ENCODE measurements at places on chromosomes 6 and 20.

GRCh38 chr6:53567701-53568100, 22.8 kb upstream of the GCLC start:
- DNase-seq, result no peak

GRCh38 chr6:10543488-10543887, 22.3 kb downstream of the GCNT2 start:
- no peak for DNase-seq

DNA sequence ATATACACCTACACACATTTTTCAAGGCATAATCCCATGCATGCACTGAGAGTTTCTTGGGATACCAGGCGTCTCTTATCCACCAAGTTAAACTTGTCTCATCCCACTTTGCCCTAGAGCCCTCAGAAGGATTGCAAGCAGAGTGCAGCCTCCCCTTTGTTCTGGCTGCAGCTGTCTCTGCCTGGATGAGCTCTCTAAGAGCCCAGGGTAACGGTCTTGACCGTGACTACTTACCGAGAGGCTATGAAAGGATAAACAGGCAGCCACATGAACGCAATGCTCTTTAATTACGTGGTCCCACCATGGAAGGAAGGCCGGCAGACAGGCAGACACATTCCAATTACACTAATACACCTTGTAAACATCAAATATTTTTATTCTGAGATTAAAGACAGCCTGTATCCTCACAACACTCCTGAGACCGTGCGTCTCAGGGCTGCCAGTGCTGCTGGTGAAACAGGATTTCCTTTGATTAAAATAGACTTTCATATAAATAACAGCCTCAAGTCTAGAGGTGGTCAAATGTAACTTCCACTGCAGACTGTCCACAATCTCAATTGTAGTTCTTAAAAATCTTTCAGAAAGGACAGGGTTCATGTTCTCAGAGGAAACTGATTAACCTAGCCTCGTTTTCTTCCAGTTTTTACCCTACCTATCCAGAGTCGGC, 210.0 kb upstream of the PRDM1 start:
- no peak for DNase-seq

DNA sequence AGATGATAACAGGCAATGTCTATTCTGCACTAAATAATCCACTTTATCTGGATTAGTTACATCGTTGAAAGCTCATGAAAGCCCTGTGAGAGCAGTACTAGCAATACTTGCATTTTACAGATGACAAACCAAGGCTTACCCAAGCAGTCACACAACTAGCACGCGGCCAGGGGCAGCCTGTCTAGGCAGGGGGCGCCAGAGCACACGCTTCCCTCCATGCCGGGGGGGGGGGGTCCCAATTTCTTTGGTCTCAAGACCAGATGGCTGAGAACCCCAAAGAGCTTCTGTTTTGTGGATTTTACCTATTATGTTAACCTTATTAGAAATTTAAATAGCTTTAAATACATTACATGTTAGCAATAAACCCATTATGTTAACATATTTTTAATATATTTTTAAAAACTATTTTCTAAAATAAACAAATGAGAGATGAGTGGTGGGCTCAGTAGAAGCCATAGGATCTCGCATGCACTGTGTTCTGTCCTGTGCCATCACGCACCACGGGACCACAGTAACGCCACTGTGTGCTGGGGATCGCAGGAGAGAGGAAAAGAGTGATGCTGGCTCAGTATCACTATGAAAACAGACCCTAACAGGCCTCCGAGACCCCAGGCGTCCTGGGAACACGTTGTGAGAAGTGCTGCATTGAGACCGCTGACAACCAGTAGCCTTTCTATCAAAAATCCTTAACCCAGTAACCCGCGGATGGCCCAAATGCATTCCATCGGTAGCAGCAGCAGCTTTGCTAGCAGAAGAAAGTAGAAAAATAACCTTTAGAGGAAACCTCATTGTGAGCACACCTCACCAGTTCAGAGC, 5.3 kb upstream of the PRR18 start:
- DNase-seq, result no peak

DNA sequence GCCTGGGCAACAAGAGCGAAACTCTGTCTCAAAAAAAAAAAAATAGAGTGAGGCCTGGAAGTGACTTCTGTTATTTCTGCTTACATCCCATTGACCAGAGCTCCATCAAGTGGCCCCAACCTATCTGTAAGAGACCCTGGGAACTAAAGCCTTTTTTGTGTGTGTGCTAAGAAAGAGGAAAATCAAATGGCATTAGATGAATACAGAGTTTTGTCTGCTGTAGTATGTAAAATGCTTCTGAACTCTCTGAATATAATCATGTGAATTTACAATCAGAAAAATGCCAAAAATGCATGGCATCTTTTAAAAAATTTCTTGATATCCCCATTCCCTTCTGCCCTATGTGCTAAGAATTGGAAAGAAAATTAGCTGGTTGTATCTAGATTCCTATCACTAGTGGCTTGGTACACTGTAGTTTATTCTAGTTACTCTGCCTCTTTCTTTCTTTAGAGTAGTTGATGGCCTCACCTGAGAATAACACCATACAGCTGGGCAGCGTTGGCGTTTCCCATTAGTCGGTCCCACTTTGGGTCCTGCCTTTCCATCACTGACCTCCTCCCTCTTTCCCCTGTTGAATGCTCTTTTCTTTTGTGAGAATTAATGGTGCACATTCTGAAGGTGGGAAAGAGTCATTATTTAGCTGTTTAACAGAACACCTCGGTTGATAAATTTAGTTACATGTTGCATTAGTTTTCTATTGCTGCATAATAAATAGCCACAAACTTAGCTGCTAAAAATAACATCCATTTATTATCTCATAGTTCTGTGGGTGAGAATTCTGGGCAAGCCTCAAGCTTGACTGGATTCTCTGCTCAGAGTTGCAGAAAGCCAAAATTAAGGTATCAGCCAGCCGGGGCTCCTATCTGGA, 38.2 kb downstream of the SAMD5 start:
- DNase-seq, result no peak

GRCh38 chr6:158910484-158911440, 89.2 kb downstream of the RSPH3 start:
- no peak for DNase-seq

DNA sequence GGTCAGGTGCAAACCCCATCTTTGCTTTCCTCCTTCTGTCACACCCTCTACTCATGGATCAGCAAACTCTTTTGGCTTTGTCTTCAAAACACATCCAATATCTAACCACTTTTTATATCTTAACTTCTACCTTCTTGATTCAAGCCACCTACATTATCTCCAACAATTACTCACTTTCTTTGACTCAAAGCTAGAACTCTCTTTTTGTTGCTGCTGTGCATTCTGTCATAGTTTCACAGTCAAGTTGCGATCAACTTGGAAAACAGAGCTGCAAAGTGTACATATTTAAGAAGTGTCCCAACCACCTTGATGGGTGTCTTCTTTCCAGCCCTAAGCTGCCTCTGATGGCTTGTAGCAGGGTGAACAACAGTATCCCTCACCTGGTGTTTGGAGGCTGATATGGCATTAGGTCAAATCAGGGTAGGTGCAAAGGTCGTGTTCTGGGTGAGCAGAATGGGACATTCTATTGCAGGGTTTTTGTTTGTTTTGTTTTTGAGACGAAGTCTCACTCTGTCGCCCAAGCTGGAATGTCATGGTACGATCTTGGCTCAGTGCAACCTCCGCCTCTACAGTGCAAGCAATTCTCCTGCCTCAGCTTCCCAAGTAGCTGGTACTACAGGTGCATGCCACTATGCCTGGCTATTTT, 43.4 kb upstream of the RALGAPA2 start:
- no peak for DNase-seq

DNA sequence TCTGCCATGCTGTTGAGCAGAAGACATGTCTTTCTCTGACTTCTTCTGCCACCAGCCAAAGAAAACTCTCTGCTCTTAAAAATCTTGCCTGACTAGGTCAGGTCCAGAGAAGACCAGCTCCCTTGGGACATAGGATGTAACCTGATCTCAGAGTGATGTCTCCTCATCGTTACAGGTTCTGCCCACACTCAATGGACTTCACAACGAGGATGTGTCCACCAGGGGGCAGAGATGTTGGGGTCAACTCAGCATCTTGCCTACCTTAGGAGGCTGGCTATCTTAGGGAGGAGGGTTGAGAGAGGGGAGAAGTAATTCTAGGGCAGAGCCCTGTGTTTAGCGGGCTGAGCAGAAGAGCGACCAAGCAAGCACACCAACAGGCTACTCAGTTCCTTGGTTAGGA, 207.6 kb upstream of the CDH4 start:
- no peak for DNase-seq

DNA sequence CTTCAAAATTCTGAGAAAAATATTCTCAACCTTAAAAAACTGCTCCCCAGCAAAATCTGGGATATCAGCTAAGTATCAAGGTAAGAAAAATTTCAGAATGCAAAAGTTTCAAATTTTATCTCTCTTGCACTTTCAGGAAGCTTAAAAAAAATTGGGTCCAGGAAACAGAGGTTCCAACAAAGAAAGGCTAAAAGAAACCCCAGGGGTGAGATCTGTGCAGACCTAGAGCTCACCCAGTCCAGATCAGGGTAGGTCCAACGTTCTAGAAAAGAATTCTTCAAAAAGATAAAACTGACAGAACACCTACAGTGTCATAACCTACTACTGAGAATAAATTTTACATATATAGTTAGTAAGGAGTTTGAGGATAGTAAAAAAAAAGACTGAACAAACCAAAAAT, 23.5 kb downstream of the ILRUN start:
- no peak for DNase-seq

DNA sequence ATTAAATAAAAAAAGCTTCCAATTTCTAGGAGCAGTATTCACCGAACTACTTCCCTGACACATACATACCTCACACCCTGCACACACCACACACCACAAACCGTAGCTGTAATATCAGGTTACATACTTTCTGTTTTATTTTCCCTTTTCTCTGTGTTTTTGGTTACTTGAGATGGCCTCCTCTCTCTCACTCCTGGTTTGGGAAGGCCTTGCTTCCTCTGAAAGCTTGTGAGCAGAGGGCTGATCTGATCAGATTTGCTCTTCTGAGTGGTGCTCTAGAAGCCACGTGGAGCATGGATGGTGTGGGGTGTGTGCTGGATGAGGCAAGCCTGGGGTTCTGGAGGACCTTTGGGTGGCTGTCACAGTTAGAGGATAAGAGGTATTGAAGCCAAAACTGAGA, 20.9 kb downstream of the UTRN start:
- DNase-seq, result no peak

GRCh38 chr6:66605971-66606370, 898.9 kb upstream of the EYS start:
- no peak for DNase-seq

DNA sequence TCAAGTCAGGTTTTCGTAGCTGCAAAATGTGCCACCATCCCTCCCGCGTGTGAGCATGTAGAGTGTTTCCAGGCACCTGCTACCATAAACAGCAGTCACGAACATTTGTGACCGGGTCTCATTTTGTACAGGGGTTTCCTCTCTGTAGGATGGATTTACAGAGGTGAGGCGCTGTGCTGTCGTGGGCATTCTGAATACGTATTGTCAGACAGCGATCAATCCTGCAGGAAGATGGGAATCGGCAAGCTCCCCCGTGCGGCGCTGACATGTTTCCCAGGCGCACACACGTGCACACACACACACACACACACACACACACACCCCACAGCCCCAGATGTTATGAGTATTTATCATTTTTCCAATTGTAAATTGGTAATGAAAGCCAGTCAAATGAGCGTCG, 15.8 kb downstream of the ANKRD60 start:
- no peak for DNase-seq

GRCh38 chr6:34491091-34491430, 25.2 kb downstream of the PACSIN1 start:
- DNase-seq, result no peak

DNA sequence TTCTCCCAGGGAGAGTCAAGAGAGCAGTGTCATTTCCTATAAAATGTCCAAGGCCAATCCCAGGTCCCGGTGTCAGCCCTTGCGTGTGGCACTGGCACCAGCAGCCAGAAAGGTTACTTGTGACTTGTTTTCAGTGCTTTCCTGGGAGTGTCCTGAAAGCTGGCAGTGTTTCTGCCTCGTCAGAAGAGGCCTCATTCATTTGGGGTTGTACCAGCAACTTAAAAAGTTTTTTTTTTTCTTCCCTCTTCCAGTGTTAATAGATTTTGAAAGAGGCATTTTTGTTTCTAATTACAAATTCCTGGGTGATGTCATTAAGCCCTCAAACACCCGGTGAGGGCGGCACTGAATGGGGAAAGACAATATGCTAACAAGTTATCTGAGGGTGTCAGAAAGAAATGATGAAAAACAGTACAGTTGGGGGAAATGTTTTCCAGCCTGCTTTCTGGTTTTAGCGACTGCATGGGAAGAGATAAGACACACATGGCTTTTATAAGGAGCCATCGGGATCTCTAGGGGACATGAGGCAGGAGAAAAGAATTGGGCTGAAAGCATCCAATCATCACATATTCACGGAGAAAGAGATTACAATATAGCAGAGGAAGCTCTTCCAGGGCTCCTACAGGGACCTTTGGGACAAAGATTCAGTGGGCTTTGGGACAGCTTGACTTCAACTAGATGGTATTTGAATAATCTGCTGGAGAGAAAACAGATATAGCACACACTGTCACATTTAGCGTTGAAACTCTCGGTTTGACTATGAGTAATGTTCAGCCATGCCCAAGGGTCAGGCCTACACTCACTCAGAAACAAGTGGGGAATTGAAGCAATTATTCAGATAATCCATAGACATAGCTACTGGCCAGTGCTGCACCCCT, 153.0 kb downstream of the BCAS1 start:
- no peak for DNase-seq

DNA sequence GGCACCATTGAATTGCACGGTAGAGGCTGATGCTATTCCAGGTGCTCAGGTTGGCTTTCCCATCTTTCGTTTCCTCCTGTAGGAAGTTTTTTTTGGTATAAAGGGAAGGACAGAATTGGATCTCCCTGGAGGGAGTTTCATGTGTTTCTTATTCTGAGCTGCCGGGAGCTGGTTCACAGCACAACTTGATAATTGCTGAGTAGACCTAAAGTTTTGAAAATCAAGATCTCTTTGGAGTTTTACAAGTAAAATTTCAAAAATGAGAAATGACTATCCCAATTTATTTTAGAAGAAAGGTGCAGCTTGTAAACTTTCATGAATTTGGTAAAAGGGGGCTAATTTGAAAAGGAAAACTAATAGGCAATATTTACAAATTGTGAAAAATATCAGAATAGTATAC, 125.2 kb upstream of the ESR1 start:
- DNase-seq, result no peak

DNA sequence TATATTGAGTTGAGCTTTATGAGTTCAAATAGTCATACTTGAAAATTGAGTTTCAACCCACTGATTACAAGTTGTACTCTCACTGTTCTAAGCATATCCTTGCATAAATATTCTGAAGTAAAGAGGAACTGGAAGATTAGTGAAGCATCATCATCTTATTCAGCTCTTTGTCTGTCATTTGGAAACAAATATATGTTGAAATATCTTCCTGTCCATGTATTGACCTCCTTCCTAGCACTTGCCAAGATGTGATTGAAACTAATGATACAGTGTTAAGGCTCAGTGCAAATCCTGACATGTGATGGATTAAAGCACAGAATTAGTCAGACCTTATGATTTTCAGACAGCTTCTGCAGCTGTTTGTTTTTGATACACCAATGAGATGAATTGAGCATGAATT, 434.3 kb downstream of the TBC1D32 start:
- DNase-seq, result no peak
